ENCODE measurements at places on chromosomes 3 and 15. TPM values are rescaled to one million over a fixed set of nuclear protein-coding genes. Genes with fewer than 3 reads are reported as not detected.

DNA sequence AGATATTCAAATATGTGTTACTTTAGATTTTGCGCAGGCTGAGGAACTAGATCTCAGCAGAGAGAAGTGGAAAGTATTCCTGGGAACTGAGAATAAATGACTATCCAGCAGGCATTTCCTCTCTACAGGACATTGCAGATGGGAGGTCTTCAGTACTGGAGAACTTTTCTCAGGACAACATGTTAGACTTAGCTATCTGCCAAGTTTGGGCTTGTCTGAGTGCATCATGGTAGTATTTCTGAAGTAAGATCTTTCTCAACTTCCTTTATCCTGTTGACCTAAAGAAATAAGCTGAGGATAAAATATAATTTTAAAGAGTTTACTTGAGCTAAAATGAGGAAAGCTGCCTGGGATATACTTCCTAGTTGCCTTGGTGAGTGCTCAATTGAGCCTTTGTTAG is 167.9 kb upstream of the BCHE start:
- H3K4me1 ChIP-seq: no peaks in the 10 kb centered on the region
- no peak overlapping the region for H3K4me3 ChIP-seq
- H3K27me3 ChIP-seq: no peaks in the 10 kb centered on the region
- no peak overlapping the region for H3K27ac ChIP-seq
- no peak for DNase-seq

DNA sequence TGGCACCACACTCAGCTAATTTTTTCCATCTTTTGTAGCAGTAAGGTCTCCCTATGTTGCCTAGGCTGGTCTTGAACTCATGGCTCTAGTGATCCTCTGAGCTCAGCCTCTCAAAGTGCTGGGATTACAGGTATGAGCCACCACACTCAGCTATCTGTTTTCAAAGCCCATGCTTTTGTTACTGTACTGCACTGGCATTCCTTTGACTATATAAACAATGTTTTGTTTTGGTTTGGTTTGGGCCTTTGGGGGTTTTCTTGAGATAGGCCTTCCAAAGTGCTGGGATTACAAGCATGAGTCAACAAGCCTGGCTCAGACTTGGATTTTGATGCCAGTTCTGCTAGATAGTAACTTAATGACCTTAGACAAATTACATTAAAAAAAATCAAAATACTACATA is 89.7 kb upstream of the GK5 start:
- no peak for DNase-seq
- H3K27me3 ChIP-seq: no peaks in the 10 kb centered on the region
- H3K4me3 ChIP-seq: no peak overlapping the region

- no peak overlapping the region for H3K4me3 ChIP-seq
- H3K36me3 ChIP-seq: no peaks in the 10 kb centered on the region
- DNase-seq: no peak
- H3K27ac ChIP-seq: no peak overlapping the region
These were observed 47.8 kb upstream of the RARB start for GRCh38 chr3:25380222-25380739.

CD200R1 gene
- total RNA-seq: 29.2 TPM

- no peak overlapping the region for H3K4me3 ChIP-seq
- no peak overlapping the region for H3K27ac ChIP-seq
These were observed 428.8 kb downstream of the PYDC2 start for GRCh38 chr3:191889756-191890155.

NR2F2 gene
- total RNA-seq: not detected
